ENCODE measurements at places on chromosomes 6 and 20.
A peak's percentile ranks its signal among the peaks of the same experiment; 100 is the strongest.

DNA sequence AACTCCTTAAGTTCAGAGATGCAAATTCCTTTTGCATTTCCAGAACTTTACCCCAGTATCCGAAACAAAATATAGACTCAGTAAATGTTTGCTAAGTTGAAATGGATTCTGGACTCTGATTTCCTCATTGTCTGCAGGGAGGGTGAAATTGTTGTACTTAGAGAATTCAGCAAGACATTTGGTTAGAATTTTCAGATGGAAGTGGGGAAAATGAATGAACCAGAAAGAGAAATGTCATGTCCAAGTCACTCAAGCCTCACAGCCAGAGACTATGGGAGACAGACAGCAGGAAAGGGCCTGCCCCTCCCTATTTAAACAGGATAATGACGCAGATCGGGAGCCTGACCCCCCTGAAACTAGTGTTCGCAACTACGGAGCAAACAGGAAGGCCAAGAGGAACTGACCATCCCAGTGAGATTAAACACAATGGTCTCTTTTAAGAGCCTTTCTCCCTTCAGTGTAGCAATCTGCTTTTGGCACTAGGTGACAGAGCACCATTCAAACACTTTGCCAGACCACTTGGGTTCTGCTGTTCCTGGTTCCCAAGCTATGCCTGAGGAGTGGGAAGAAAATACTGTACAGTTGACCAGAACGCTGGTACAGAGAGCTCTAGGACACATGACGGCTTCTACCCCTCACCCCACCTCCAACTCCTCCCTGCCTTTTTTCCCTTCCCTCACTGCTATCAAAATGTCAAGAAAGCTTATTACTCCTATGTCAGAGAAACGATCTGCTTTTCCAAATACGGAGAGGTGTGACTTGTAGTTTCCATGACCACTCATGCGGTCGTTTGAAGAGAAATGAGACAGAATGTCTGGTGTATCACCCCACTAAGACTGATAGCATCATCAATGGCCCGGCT is 13.7 kb downstream of the NEDD9 start:
- no peak for DNase-seq

DNA sequence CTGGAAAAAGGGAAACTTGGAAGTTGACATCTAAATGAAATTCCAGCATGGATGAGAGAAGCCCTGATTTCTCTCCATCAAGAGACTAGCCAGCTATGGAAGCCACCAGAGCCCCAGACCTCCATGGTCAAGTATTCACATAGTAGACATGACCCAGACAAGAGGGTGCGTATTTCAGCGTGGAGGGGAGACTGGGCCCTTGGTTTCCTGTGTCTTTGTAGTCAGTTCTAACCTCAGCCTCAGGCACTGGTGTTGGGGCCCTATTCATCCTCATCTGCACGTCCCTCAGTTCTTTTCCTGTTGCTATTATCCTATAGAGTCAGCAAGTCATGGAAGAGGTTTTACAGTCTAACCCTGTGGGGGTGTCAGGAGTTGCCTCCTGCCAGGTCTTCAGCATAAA is 12.5 kb downstream of the GNL1 start:
- DNase-seq, result peak; percentile 58

GRCh38 chr20:59775687-59776055 is 157.8 kb downstream of the SYCP2 start:
- DNase-seq, result no peak

- DNase-seq, result no peak
These were observed 53.9 kb downstream of the EPHA7 start for GRCh38 chr6:93365445-93365844.

DNA sequence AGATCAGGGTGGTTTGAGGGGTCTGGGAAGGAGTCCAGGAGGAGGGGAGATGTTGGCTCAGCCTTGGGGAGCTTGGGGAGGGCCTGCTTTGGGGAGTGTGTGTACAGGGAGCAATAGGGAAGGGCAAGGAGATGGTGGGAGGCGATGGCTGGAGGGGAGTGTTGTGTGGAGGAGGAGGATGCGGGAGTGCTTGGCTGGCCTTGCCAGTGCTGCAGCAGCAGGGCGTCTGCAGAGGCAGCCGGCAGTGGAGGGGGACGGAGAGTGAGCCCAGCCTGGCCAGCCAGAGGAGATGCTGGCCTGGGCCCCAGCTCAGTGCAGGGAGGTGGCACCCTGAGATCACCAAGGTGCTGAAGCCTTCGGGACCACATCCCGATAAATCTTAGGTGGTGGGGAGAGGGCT is 3.9 kb downstream of the IP6K3 start:
- DNase-seq, result no peak

DNA sequence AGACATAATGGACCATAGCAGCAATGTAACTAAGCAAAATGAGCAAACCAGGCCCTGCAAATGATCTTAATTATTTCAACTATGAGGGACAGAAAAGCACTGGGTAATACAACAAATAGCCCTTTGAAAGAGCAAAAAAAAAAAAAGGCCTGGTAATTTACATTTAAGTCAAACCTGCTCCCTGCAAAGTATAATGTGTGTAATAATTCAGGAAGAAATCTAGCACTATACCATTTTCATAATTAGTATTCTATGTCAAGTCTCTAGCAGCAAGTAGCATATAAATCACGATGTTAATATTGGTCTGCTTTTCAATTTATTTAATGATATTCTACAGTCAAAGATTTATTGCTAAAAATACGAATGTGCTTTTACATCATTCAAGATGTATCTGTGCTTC is 489.6 kb downstream of the BMP2 start:
- DNase-seq, result no peak

- DNase-seq, result peak; percentile 38
These were observed 15.6 kb upstream of the UBE2J1 start for GRCh38 chr6:89368107-89368506.

DNA sequence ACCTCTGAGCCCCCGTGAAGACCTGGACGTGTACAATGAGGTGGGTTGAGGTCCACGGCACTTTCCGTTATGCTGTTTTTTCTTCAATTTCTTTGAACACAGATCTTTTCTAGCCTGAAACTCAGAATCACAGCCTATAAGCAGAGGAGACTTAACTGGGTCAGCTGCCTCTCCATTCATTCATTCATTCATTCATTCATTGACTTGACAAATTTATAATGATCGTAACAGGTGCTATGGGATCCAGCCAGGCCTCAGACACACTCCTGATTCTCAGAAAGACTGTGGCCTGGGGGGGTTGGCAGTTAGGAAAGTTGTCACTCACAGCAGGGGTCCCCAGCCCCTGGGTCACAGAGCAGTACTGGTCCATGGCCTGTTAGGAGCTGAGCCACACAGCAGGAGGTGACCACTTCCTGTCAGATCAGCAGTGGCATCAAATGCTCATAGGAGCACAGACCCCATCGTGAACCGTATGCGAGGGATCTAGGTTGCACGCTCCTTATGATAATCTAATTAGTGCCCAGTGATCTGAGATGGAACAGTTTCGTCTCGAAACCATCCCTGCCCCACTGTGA is 38.6 kb upstream of the IRF4 start:
- no peak for DNase-seq

DNA sequence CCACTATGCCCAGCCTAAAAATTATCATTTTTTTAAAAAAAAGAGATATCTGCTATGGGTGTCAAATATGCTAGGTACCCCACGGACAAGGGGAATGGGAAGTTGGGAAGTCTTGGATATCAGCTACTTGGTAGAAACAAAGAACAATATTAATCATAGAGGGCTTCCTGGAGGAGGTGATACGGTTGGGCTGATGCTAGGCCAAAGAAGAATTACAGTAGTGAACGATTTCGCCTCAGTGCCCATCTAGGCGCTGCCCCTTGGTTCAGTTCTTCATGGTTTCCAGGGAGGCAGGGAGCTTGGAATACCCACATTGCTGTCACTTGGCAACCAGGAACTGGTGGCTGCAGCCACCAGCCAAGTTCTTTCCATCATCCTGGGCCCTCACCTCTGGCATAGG is 5.5 kb upstream of the PSMF1 start:
- no peak for DNase-seq

- no peak for DNase-seq
These were observed 11.8 kb upstream of the FILIP1 start for GRCh38 chr6:75505424-75505823.

- no peak for DNase-seq
These were observed 35.3 kb downstream of the C6orf52 start for GRCh38 chr6:10658910-10659698.

DNA sequence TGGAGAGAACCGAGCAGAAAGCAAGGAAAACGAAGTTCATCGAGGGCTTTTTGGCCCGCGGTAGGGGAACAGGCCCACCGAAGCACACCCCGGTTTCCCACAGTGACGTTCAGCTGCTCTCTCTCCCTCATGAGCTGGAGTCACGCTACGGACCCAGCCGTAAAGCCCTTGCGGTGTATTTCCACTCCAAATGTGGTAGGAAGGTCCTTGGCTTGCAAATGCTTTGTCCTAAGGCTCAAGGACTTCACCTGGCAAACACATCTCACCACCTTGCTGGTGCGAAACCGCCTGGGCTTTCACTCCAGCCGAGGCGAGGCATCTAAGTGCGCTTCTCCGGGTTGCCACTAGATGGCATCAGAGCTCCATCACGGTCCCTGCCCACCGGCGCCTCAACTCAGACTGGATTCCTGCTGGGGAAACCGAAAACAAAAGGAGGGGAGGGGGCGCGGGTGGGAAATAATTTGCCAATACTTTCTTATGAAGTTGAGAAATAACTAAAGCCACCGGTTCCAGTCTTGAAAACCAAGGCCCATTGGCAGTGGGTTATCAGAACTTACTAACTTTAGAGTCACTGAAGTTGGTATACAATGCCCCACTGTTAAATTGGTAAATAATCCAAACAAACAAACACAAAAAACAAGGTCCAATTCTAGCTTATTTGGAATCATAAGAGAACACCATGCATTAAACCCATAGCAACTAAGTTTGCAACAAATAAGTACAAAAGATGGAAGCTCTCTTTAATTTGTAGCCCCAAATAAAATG is 13.4 kb upstream of the FOXC1 start:
- DNase-seq, result peak; percentile 51

DNA sequence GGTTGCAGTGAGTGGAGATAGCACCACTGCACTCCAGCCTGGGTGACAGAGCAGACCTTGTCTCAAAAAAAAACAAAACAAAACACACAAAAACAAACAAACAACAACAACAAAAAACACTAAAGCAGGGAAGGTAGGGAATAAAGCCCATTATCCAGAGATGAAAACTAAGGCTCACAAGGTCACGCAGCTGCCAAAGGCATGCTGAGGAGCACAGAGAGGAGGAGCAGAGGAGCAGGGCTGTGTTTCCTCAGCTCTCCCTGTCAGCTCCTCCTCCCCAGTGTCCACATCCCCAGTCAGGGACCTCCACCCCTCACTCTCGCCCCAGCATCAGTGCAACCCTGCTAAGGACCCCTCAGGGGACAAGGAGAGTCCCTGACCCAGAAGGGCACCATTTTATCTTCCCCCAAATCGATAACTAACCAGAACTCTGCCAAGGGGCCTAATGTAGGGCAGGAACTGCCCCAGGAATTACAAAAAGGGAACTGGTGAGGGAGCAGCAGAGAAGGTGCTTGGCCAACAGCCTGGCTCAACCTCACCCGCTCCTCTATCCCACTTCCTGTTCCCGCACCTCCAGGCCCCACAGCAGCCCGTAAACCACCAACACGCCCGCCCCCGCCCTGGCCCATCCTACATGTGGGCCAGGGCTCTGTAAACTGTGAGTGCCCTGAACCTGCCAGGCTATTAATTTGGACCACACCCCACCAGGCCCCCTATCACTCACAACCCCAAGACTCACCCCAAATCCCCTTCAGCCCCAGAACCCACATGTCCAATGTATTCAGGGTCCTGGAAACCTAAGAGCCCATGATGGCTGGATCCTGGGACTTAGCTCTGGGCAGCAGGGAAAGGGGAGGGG is 9.0 kb downstream of the TEAD3 start:
- no peak for DNase-seq

DNA sequence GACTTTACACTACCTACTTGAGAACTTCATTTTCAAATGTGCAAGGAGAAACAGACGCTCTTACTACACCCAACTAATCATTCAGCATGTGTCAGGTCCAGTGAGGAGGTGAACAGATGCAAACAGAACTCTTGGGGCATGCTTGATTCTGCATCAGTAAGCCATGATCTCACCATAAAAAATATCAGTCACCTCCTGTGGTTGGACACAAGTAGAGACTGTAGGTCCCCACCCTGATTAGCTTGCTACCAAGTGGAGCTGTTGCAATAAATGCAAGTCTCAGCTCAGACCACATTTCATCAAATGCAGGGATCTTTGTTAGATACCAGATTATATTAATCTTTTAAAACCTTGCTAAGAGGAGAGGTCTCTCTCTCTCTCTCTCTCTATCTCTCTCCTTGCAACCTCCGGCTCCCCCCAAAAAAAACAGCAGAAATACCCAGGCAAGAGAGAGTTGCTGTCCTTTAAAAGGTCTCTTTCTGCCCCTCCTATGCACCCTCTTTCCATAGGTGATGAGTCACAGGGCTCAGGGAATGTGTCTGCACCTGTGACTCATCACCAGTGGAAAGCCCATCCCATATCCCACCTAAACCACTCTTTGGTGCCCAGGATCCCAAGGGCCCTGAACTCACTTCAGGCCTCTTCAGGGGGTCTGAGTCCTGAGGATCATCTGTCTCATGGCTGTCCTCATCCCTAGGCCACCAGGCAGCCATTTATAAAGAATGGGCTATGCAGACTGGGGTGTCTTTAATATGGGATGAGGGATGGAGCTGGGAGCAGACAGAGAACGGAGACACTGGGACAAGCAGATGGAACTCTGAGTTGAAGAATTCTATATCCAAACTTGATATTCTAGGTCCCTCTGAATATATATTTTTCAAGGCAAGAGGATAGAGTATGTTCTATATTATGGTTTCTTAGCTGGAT is 154.5 kb downstream of the QRSL1 start:
- DNase-seq, result no peak

GRCh38 chr6:63928613-63929012 is 293.0 kb downstream of the PHF3 start:
- DNase-seq, result no peak

DNA sequence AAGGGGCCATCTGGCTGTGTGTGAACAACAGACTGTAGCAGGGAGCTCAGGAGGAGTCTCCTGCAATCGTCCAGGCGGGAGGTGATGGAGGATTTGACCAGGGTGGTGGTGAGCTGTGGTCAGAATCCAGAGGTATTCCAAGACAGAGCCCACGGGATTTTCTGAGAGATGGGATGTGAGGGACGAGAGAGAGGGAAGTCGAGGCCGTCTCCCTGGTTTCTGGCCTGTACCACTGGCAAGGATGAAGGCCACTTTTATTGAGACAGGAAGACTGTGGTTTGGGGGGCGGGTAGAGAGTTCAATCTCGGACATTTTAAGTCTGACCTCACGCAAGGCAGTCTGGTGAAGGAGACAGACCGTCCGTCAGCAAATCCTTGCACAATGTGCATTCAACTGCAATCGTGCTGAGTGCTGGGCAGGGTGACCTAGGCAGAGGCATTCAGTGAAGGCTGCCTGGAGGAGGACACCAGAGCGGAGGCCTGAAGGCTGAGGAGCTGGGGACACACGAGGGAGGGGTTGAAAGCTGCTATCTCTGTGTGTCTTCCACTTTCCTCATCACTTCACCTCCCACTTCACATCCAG is 53.9 kb downstream of the PREX1 start:
- DNase-seq, result no peak

- no peak for DNase-seq
These were observed 47.8 kb downstream of the SHLD1 start for GRCh38 chr20:5797843-5798462.

Data from central memory CD4-positive, alpha-beta T cell (primary cell).